ENCODE measurements at places on chromosomes 7 and 10. TPM values are rescaled to one million over a fixed set of nuclear protein-coding genes. Genes with fewer than 3 reads are reported as not detected.

The AOAH gene
- total RNA-seq = not detected

The CADPS2 gene
- total RNA-seq = 6.2 TPM

The LRRD1 gene
- total RNA-seq = 0.56 TPM

The SUN3 gene
- total RNA-seq = not detected

The TFAM gene
- 18.4 TPM for total RNA-seq

The NUTM2A gene
- total RNA-seq = 1.0 TPM

The ZNF22 gene
- 16.5 TPM for total RNA-seq

The HHEX gene
- total RNA-seq = 11.0 TPM

The COPG2 gene
- total RNA-seq = 10.9 TPM

The CYP3A4 gene
- not detected for total RNA-seq

The NODAL gene
- not detected for total RNA-seq

The NUTM2D gene
- total RNA-seq = 0.56 TPM

The IL6 gene
- total RNA-seq = 0.40 TPM

The CACUL1 gene
- total RNA-seq = 14.7 TPM

The H2AZ2 gene
- 203 TPM for total RNA-seq

The TMEM236 gene
- total RNA-seq = not detected

The PLCE1 gene
- 1.6 TPM for total RNA-seq

The SPDYE1 gene
- total RNA-seq = not detected

The SCIN gene
- total RNA-seq = 0.26 TPM

The NME8 gene
- total RNA-seq = not detected

The CPA4 gene
- total RNA-seq = 3.1 TPM

The PALS2 gene
- 13.5 TPM for total RNA-seq

The COL13A1 gene
- 3.7 TPM for total RNA-seq

The PHYHIPL gene
- not detected for total RNA-seq

The FRAT2 gene
- total RNA-seq = 8.1 TPM

The PNLIPRP1 gene
- not detected for total RNA-seq

The ACSM6 gene
- not detected for total RNA-seq

The KLHDC10 gene
- total RNA-seq = 18.2 TPM

The WASHC2C gene
- 18.4 TPM for total RNA-seq

The VAX1 gene
- total RNA-seq = not detected

The AKR1C1 gene
- total RNA-seq = 72.8 TPM

The HMX2 gene
- not detected for total RNA-seq

The MMP21 gene
- not detected for total RNA-seq

The GRID1 gene
- total RNA-seq = 0.16 TPM

The SFMBT2 gene
- total RNA-seq = 1.6 TPM

The MEOX2 gene
- total RNA-seq = 0.13 TPM

All from epithelial cell of alveolus of lung (primary cell).